ENCODE measurements at places on chromosomes 11 and 22. TPM values are rescaled to one million over a fixed set of nuclear protein-coding genes. Genes with fewer than 3 reads are reported as not detected.

APLNR gene
- total RNA-seq = 1.1 TPM

GLB1L3 gene
- total RNA-seq = not detected

EFCAB6 gene
- 1.5 TPM for total RNA-seq

PAMR1 gene
- 2.0 TPM for total RNA-seq

- H3K27me3 ChIP-seq = no peaks in the 10 kb centered on the region
- no peak overlapping the region for H3K4me3 ChIP-seq
- DNase-seq = peak; percentile 36
- no peaks in the 10 kb centered on the region for H3K4me1 ChIP-seq
- H3K36me3 ChIP-seq = no peaks in the 10 kb centered on the region
Observed at GRCh38 chr22:49590851-49591445, 236.7 kb downstream of the BRD1 start.

- no peaks in the 10 kb centered on the region for H3K27me3 ChIP-seq
- no peaks in the 10 kb centered on the region for H3K4me1 ChIP-seq
- no peak for DNase-seq
- H3K27ac ChIP-seq = no peak overlapping the region
- H3K36me3 ChIP-seq = no peaks in the 10 kb centered on the region
- no peak overlapping the region for H3K4me3 ChIP-seq
Observed at GRCh38 chr11:41309111-41309522, 150.3 kb downstream of the LRRC4C start.

DNA sequence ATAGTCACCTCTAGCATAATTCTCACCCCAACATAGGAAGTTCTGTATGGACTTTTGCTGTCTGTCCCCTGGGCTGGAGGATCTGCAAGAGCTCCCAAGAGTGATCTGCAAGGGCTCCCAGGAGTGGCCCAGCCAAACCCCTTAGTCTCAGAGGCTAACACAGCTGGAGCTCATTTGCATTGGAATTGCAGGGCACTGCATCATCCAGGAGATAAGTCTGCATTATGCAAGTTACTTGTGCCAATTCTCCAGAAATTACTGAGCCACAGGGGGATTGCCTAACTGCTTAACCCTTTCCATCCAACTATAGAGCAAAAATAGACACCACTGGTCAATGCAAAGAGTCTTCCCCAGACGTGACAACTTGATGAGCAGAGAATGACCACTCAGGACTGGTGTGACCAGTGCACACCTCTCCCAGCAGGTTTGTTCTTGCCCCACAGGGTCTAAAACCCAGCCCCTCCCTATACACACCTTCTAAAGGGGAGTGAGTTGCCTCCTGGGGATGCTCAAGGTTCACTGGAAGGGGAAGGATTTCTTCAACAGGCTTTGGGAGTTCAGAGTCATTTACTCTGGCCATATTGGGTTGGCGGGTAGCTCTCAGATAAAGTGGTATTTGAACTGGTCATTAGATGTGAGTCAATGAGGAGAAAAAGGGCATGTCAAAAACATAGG, 38.4 kb downstream of the POU2AF3 start:
- H3K27me3 ChIP-seq = no peaks in the 10 kb centered on the region
- no peak for DNase-seq
- H3K36me3 ChIP-seq = no peaks in the 10 kb centered on the region
- H3K4me1 ChIP-seq = peaks cover 3% of the 10 kb centered on the region

DNA sequence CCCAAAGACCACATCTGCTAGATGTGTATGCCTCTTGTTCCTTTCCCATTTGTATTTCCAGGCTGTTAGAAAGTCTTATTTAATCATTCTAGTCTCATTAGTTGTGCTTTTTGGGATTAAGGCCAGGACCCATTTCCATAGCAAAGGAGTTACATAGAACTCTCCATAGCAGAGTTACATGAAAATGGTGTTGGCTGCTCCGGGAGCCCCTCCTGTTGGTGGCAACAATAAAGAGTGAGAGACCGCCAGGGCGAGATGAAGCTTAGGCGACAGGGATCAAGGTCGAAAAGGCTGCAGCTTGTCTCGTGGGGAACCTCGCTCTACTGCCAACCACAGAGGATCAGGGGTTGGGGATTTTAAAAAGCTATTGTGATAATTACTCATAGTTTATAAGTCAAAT, 58.3 kb downstream of the GRIK4 start:
- no peaks in the 10 kb centered on the region for H3K27me3 ChIP-seq
- no peak for DNase-seq
- H3K27ac ChIP-seq = no peak overlapping the region
- peaks cover under 1% of the 10 kb centered on the region for H3K4me1 ChIP-seq
- no peak overlapping the region for H3K4me3 ChIP-seq

DNA sequence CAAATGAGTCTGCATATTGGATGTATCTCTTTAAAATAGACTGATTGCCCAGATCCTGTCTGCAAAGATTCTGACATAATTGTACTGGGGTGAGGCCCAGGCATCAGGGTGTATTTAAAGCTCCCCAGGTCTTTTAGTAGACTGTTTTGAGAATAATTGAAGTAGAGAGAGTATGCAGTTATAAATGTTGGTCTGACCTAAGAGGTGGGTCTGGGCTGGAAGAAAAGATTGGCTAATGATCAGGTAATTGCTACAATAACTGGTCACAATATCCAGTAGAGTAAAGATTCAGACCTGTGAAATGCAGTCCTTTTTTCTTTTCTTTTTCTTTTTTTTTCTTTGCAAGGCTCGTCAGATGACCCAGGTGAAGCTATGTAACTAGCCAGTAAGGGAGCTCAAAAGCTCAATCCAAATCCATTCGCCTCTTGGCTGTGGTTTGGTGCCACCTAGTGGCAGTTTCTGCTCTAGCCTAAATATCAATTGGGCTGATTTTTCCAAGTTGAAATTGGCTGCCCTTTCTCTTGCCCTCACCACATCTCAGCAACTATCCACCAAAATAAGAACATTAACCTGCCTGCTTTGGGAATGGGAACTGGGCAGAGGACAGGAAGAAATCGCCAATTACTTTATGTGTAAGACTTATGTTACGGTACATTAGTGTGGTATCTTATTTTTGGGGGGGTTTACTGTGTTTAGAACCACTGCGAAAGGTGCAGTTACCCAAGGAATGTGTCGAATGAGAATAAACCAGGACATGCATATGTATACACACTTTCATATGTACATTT, 45.9 kb downstream of the ZNF143 start:
- no peaks in the 10 kb centered on the region for H3K27me3 ChIP-seq
- peak; percentile 66 for DNase-seq
- H3K4me3 ChIP-seq = no peak overlapping the region
- H3K4me1 ChIP-seq = peaks cover 18% of the 10 kb centered on the region

DNA sequence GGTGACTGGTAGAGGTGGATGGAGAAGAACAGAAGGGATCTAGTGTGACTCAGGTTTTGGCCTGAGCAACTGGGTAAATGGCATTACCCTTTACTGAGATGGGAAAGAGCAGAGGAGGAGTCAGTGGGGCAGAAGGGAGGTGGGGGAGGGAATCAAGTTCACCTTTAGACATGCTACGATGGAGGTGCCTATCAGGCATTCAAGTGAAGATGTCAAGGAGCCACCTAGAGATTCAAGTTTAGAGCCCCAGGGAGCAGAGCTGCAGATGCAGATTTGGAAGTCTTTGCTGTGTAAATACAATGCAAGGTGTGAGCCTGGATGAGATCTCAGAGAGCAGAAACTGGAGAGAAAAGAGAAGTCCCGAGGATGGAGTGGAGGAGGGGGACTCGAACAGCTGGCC, 979 bp upstream of the MOGAT2 start:
- no peaks in the 10 kb centered on the region for H3K4me1 ChIP-seq
- no peaks in the 10 kb centered on the region for H3K27me3 ChIP-seq
- no peak for DNase-seq
- no peak overlapping the region for H3K4me3 ChIP-seq

GRCh38 chr11:114397349-114397982, 2.8 kb downstream of the C11orf71 start:
- H3K4me1 ChIP-seq = no peaks in the 10 kb centered on the region
- no peak for DNase-seq
- no peaks in the 10 kb centered on the region for H3K27me3 ChIP-seq
- H3K27ac ChIP-seq = no peak overlapping the region
- no peak overlapping the region for H3K4me3 ChIP-seq

DNA sequence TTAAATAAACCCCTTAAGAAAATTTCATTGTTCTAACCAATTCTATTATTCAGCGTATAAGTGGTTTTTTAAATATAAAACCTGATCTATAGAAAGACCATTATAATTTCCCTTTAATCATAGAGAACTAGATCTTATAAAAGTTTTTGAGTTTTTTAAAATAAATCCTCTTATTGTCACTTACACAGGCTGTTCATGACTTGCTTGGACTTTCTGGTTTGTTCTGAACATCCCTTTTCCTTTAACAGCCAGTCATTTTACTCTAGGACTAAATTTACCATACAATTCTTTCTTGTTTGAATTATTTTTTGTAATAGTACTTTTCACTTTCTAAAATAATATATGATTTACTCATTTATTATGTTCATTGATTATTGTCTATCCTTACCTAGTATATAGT, 4.7 kb downstream of the NXPE2 start:
- H3K4me3 ChIP-seq = no peak overlapping the region
- no peaks in the 10 kb centered on the region for H3K36me3 ChIP-seq
- no peaks in the 10 kb centered on the region for H3K4me1 ChIP-seq
- no peak for DNase-seq
- H3K27ac ChIP-seq = no peak overlapping the region

DNA sequence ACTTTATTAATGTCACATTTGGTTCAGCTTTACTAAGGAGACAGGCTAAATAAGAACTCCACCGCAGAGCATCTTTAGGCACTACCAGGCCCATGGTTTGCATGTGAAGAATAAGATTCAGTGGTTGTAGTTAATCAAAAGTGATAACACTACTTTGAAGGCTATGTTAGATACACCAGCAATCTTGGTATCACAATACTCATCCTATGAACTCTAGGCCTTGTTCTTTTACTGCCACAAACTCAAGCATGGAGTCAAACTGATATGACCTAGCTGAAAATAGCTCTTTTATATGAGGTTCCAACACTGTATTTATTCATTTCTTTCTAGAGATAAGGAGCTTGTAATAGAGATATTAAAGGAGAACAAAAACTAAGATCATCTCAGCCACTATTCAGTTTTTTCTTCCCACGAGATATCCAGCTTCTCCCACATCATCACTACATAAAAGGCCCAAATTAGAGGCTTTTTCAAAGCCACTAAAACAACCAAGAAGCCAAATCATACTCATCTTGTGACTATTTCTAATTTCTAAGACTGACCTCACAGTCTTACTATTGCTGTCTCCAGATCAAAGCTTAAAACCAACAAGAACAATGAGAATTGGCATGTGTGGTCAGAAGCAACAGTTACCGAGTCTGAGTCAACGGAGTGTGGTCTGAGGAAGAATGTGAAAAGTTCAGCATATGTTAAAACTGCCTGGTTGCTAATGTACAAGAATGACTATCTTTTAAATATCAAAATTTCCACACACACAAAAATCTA, 25.1 kb upstream of the GUCY1A2 start:
- H3K36me3 ChIP-seq = no peaks in the 10 kb centered on the region
- DNase-seq = no peak
- no peak overlapping the region for H3K4me3 ChIP-seq
- no peaks in the 10 kb centered on the region for H3K4me1 ChIP-seq
- no peak overlapping the region for H3K27ac ChIP-seq
- no peaks in the 10 kb centered on the region for H3K27me3 ChIP-seq

DNA sequence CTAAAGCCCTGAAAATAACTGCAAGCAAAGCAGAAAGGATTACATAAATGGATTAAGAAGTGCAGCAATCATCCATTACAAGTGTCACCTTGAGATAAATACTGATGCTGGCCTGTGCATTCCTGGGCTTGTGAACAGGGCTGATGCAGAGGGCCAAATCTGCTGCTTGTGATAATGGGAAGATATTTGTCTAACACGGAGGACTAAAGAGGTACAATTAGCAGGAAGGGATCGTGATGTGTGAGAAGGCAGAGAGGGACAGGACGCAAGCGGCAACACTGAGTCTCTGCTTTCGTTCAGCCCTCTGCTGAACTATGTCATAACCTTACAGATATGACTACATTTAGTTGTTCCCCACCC, 107.7 kb upstream of the DDI1 start:
- H3K27me3 ChIP-seq = no peaks in the 10 kb centered on the region
- no peak for DNase-seq
- no peaks in the 10 kb centered on the region for H3K36me3 ChIP-seq
- no peak overlapping the region for H3K27ac ChIP-seq
- no peak overlapping the region for H3K4me3 ChIP-seq

DNA sequence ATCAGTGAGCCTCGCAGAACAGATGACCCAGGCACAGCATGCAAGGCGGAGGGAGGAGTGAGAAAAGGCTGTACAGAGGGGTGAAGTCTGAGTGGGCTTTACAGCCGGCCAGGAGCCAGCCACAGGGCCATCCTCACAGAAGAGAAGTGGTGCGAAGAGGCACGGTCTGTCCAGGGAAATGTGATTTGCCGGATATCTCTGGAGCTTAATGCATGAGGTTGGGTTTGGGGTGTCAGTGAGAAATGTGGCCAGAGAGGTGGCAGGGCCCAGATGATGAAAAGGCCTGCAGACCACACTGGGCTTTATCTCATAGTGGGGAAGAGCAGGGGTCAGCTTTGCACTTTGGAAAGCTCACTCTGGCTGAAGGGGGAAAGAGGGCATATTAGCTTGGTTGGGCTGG, 255.2 kb downstream of the BUD13 start:
- no peaks in the 10 kb centered on the region for H3K4me1 ChIP-seq
- DNase-seq = peak; percentile 6
- no peaks in the 10 kb centered on the region for H3K36me3 ChIP-seq

DNA sequence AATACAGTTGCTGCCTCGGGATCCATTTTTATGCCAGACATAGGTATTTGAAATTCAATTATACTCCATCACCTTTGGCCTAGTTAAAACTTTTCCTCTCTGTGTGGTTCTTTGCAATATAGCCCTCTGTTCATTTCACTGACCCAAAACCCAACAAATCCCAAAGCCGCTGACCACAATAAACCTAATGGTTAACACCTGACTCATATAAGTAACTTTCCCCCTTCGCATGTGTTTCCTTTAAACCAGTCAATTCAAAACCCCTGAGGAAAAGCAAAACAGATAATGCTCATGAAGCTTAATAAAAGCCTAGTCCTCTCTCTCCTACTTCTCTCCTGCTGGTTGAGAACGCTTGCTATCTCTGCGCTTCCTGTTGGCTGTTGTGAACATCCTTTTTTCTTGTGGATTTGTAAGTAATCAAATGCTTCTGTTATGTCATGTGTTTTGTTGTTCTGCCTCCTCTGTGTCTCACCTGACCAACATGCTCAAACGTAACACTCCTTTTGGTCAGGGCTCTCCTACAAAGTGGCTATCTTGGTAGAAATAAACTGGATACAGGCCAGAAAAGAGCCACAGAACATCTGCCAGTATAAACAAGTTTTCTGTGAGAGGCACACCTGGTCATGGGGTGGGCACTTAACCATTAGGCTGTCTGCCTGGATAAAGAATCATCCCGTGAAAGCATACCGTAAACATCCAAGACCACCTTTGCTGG, 652.6 kb downstream of the METTL15 start:
- H3K4me1 ChIP-seq = no peaks in the 10 kb centered on the region
- no peak overlapping the region for H3K27ac ChIP-seq
- no peaks in the 10 kb centered on the region for H3K27me3 ChIP-seq
- no peaks in the 10 kb centered on the region for H3K36me3 ChIP-seq

All from right lobe of liver (tissue), 6 donors.